ENCODE measurements at places on chromosomes 4 and X.

GRCh38 chr4:181592221-181592745 lies 650.9 kb upstream of the TENM3 start:
- DNase-seq = no peak

DNA sequence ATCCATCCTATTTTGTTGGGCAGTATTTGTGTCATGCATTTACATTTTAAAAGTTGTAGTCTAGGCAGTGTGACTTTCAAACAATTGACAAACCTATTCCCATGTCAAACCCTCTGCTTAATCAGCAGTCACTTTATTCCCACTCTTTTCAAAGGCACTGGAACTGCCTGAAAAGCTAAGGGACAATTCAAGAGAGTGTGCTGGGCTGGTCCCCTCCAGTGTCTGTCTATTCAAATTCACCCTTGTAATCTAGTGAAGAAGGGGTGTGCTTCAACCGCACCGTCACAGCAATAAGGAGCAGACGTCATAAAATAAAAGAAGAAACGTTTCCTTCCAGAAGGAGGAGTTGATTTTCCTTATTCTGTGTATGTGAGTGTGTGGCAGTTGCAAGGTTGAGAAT lies 197.0 kb upstream of the MAD2L1 start:
- no peak for DNase-seq

DNA sequence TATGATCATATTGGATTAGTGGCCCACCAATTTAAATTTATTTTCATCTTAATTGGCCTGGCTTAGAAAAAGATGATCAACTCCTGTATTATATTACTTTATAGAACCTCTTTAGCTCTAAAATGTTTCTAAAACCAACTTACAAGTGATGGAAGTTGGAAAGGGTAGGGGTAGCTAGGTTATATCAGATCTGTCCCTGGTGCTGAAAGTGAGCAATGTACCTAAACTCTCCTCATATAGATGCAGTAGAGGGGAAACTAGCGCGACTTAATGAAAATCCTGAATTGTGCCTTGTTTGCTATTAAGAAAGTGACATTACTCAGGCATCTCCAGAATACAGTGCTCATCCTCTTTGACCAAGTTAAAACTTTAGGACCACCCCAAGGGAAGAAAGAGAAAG lies 7.5 kb upstream of the PTCHD1 start:
- DNase-seq = no peak

- no peak for DNase-seq
These were observed 7.8 kb upstream of the SH3TC1 start for GRCh38 chr4:8191136-8191747.

GRCh38 chrX:145881175-145881995 lies 63.8 kb downstream of the SLITRK2 start:
- no peak for DNase-seq

DNA sequence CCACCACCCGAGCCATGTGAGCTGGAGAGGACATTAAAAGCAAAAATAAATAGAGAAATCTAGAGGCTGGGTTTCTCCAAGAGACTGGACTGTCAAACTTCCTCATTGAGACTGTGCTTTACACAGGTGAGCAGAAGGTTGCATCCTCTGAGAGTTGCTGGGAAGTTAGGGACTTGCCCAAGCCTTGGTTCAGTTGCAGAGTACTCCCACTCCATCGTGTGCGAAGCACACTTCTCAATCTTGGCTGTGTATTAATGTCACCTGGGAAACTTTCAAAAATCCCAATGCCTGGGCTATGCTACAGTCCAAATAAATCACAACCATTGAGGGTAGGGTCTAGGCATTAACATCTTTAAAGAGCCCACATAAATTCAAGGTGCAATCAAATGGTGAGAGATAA lies 89.2 kb downstream of the ZNF330 start:
- no peak for DNase-seq

GRCh38 chr4:128249787-128250668 lies 37.6 kb downstream of the PGRMC2 start:
- DNase-seq = no peak

GRCh38 chr4:38576767-38577166 lies 87.2 kb upstream of the KLF3 start:
- DNase-seq = no peak

DNA sequence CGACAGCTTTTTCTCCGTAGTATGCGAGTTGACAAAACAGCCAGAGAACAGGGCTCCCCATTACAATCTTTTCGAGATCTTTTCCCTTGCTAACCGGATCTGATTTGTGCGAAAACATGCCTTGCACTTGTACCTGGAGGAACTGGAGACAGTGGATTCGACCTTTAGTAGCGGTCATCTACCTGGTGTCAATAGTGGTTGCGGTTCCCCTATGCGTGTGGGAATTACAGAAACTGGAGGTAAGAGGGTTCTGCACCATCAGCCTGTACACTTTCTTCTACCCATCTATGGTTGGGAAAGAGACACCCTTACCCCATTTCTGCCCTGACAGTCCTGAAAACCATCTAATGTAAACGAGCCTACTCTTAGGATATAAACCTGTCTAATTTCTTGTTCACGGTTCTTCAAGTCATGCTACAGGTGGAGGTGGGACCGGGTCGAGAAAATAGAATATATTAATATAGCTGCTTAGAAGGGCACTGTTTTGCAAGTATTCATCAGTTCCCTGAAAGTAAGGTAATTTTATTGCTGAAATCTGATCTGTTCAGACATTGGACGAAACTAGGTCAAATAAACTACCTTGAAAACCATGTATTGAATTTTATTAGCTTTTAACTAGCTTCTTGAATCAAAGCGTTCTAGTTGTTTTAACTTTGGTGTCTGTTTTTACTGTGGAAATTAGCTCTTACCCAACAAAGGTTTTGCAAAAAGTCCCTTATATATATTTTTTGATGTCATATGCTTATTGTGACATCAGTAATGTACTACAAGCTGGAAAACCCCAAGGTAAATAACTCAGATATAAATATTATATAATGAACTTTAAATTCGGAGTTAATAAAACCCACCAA lies 869 bp downstream of the TMEM184C start:
- DNase-seq = no peak

GRCh38 chrX:119853444-119853843 lies 681 bp upstream of the UPF3B start:
- no peak for DNase-seq

DNA sequence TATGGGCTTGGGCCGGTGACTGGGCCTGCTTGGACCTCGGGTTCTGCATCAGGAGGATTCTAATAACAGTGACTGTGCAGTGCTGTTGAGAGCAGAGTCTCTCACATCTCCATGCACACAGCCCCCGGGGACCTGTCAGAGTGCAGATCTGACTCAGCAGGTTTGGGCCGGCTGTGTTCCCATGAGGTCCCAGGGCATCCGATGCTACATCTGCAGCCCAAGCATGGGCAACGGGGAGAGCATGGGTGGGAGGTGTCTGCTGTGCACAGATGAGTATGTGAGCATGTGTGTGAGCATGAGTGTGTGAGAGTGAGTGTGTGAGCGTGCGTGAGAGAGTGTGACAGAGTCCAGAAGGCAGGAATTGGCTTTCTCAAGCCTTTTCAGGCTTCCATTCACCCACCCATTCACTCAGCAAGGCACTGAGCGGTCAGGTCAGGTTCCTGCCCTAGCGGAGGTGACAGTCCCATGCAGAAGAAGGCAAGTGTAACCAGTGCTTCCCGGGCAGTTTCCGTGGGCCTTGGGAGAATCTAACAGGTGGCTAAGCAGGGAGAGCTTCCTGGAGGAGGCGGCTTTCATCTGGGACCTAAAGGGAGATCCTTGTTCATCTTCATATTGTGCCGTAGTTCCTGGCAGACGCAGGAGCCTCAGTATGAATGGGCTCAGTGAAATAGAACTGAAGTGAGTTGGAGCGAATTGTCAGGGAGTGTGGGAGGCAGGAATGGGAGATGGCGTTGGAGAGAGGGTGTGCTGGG lies 62.6 kb downstream of the SORCS2 start:
- DNase-seq = no peak

DNA sequence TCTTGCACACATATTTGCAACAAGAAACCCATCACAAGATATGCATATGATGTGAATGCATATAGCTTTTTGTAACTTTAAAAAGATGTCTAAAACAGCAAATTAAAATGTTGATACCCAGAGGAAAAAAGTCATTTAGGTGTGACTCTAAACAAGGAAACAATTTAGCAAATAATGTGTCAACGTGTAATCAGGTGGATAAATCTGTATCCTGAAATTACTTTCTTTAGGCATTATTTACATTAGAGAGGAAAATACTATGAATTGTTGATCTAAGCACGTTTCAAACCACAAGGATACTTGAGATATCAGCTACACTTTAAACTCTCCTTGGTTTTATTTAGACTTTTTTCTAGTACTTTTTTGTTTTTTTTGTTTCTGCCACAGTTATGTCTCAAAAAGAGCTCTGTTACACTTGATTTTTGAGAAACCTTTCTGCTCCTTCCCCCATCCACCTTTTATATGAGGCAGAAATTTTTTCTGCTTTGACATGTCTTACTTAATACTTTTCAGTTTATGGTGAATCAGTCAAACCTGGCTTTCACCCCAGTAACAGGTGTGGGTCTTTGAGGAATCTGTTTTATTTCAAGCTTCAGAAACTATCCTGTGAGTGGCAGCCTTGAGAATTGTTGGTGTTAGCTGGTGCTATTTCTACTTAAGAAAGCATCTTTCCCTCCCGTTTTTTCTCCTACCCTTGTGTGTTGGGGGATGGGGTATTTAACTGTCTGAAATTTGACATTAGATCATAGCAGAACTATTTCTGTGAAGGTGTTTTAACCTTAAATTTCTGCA lies 1.9 kb downstream of the NPNT start:
- DNase-seq = no peak

DNA sequence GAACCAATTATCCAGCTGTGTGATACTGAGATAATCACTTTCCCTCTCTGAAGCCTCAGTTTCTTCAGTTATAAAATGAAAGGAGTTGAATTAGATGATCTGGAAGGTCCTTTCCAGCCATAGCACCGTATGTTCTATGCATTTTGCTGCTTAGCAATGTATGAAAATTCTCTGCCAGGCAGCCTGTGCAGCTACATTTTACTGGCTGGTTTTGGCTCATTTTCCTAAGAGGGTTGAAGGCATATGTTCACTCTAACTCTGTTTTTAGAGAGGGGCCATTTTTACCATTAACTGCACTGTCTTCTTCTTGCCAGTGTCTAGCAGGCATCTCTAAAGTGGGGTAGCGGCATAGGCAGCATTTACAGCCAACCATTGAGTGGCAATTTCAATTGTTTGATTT lies 26.1 kb downstream of the TRPC5 start:
- DNase-seq = no peak

- no peak for DNase-seq
These were observed 12.2 kb upstream of the WFS1 start for GRCh38 chr4:6257247-6258025.

GRCh38 chr4:125704726-125705125 lies 390.0 kb downstream of the FAT4 start:
- peak; percentile 51 for DNase-seq

GRCh38 chr4:3652586-3652985 lies 113.6 kb upstream of the ADRA2C start:
- no peak for DNase-seq

GRCh38 chr4:19230906-19231545 lies 1020.7 kb upstream of the SLIT2 start:
- DNase-seq = no peak

- peak; percentile 20 for DNase-seq
These were observed 738 bp upstream of the TSPAN5 start for GRCh38 chr4:98659106-98659592.

DNA sequence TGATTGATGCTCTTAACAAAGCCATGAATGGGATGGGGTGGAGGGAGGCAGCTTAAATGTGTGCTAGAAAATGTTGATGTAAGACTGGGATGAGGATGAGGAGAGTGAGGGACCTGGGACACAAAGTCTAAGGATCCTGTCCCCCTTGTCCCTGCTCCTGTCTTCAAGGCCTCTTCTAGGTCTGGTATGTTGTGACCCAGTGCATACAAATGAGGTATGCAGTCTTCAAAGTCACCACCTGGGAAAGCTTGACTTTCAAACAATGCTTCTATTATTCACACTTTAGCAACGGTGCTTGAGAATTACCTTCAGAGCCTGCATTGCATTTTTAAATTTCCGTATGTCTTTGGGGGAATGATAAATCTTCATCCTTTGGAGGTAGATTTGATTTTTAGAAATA lies 88.4 kb upstream of the SLC34A2 start:
- no peak for DNase-seq

DNA sequence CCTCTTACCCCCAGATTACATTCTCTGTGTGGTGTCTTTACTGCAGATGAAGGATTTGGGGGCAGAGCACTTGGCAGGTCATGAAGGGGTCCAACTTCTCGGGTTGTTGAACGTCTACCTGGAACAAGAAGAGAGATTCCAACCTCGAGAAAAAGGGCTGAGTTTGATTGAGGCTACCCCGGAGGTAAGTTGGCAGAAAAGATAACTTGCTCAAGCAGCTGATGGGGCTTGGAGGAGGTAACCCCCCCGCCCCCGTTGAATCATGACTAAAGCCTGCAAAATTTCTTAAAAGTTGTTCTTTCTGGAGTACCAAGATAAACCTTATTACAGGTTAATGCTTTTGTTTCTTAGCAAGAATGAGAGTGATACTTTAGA lies 1.5 kb downstream of the CCNG2 start:
- DNase-seq = no peak

DNA sequence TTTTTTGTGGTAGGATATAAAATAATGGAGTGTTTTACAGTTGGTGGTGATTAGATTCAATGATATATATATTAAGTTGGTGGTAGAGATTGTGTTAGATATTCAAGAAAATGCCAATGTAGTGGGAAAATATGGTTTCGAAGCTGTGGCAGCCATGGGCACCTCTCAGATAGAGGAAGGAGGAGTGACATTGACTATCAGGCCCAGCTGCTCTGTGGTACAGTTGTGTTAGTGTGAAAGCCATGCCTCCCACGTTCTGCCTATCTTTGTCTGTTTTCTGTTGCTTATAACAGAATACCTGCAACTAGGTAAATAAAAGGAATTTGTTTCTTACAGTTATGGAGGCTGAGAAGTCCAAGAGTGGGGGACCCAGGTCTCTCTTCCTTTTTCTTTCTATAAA lies 101.9 kb downstream of the ARHGAP10 start:
- no peak for DNase-seq

- DNase-seq = no peak
These were observed 3.0 kb upstream of the IRF2 start for GRCh38 chr4:184477201-184477999.

GRCh38 chr4:141140391-141141200 lies 7.3 kb upstream of the RNF150 start:
- DNase-seq = no peak

DNA sequence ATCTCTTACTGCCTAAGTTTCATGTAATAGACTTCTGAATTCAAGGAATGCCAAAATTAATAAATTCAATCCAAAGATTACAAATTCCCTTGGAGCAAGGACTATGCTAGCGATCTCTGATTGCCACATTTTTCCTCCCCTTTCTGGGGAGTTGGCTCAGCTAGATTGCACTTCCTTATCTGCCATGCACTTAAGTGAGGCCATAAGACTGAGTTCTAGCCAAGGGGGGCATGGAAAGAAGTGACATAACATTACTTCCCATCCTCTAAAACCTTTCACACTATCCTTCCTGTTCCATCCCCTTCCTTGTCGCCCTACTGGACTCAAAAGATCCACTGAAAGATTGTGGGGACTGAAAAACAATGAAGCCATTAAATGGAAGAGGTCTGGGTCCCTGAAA lies 53.8 kb upstream of the TXK start:
- no peak for DNase-seq

GRCh38 chr4:63757929-63758328 lies 651.3 kb downstream of the TECRL start:
- DNase-seq = no peak

- no peak for DNase-seq
These were observed 1962.4 kb upstream of the TENM3 start for GRCh38 chr4:180280726-180281297.

GRCh38 chr4:48722509-48723446 lies 57.3 kb downstream of the FRYL start:
- DNase-seq = no peak
